Vagina (tissue), 2 donors: ENCODE measurements at places on chromosomes 16 and 17.

GRCh38 chr17:64327201-64327930 lies 63.3 kb downstream of the PECAM1 start:
- H3K4me3 ChIP-seq, result no peak overlapping the region
- no peaks in the 10 kb centered on the region for H3K27me3 ChIP-seq
- H3K36me3 ChIP-seq, result no peaks in the 10 kb centered on the region
- DNase-seq, result no peak

- H3K4me3 ChIP-seq, result peak within 1 kb of the TSS; percentile 16
- peak within 1 kb of the TSS; percentile 30 for H3K27ac ChIP-seq
- no peaks in the 10 kb centered on the region for H3K27me3 ChIP-seq
- H3K4me1 ChIP-seq, result peaks cover 16% of the 10 kb centered on the region
- no peaks in the 10 kb centered on the region for H3K36me3 ChIP-seq
Observed at GRCh38 chr16:29663016-29663806, at the start of gene SPN. SPN (plus strand) TSS chr16:29663247; CDS start chr16:29663729, 482 bp downstream.

GRCh38 chr16:19785512-19786130 lies 67.5 kb downstream of the IQCK start:
- no peak for DNase-seq
- no peak overlapping the region for H3K4me3 ChIP-seq
- no peaks in the 10 kb centered on the region for H3K36me3 ChIP-seq
- no peak overlapping the region for H3K27ac ChIP-seq

- no peaks in the 10 kb centered on the region for H3K4me1 ChIP-seq
- no peaks in the 10 kb centered on the region for H3K27me3 ChIP-seq
- no peak for DNase-seq
Observed at GRCh38 chr17:79892457-79893241, 53.4 kb upstream of the CBX4 start.

DNA sequence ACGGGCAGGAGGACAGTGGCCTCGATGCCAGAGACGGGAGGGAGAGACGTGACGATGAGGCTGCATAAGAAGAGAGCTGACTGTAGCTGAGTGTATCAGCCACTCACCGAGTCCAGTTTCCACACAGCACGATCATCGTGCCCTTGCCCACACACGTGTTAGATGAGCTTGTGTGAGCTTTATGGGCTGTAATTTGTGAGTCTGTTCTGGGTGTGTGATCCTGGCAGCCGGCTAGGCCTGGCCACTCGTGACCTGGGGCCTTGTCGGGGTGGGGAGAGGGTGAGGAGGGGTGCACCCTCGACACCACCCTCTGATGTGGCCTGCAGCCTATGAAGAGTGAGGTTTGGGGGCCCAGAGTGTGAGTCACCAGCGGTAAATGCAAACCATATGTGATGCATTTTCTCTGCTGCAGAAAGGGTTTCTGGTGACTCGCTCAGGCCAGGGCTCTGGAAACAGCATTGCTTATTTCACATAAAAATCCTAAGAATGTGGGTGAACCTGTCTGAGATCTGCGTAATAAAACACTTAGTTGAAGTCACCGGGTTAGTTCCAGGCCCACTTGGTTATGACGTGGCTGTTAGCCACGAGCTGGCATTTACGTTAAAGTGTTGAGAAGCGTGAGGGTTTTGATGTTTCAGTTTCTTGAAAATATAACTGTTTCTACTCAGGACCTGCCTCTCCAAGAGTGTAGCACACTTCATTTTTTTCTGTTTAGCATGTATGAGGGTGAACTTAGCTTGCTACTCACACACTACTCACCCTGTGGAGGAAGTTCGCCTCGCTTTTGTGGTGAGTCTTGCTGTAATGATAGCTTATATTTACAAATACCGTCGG lies 4.2 kb downstream of the METRNL start:
- peak overlapping the region; percentile 86 for H3K27ac ChIP-seq
- DNase-seq, result no peak
- no peaks in the 10 kb centered on the region for H3K36me3 ChIP-seq
- H3K27me3 ChIP-seq, result no peaks in the 10 kb centered on the region
- H3K4me1 ChIP-seq, result peaks cover 80% of the 10 kb centered on the region

GRCh38 chr16:31243734-31244670 lies 15.8 kb upstream of the ITGAM start:
- no peak overlapping the region for H3K4me3 ChIP-seq
- no peaks in the 10 kb centered on the region for H3K27me3 ChIP-seq
- H3K36me3 ChIP-seq, result no peaks in the 10 kb centered on the region
- H3K4me1 ChIP-seq, result no peaks in the 10 kb centered on the region
- no peak overlapping the region for H3K27ac ChIP-seq

DNA sequence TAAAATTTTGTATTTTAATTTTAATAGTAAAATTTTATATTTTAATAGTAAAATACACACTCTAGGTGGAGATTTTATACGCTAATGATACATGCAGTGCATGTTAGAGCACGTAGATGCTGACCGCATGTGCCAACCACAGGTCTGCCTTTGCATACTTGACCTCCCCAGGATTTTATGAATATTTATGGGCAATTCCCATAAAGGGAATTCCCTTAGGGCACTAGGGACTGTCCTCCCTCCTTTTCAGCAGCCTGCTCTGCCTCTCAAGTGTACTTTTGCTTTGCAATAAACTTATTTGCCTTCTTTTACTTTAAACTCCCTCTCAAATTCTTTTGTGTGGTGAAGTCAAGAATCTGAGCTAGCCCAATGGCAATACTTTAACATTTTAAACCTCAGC lies 217.7 kb upstream of the CDH8 start:
- no peak for DNase-seq
- H3K4me3 ChIP-seq, result no peak overlapping the region
- no peak overlapping the region for H3K27ac ChIP-seq

- no peak overlapping the region for H3K4me3 ChIP-seq
- H3K27ac ChIP-seq, result no peak overlapping the region
- H3K27me3 ChIP-seq, result no peaks in the 10 kb centered on the region
- H3K4me1 ChIP-seq, result peaks cover 9% of the 10 kb centered on the region
Observed at GRCh38 chr17:9109933-9110332, 88.6 kb downstream of the NTN1 start.

- H3K27me3 ChIP-seq, result no peaks in the 10 kb centered on the region
- H3K36me3 ChIP-seq, result peaks cover 3% of the 10 kb centered on the region
- H3K4me3 ChIP-seq, result no peak overlapping the region
- peak overlapping the region; percentile 59 for H3K27ac ChIP-seq
- peak; percentile 89 for DNase-seq
Observed at GRCh38 chr17:42698736-42699414, 16.5 kb downstream of the CNTNAP1 start.

DNA sequence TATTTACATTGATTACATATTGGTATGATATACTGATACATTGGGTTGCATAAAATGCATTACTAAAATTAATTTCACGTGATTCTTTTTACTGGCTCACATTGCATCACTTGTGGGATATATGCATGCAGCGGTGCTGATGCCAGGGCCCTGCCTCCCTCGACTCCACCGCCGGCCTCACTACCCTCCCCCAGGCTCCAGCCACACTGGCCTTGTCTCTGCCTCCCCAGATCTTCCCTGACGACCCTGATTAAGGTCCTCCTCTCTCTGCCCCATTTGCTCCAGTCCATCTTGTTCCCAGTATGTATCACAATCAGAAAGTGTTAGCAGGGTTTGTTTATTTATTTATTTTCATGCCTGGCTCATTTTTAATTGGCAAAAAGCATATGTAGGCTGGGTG lies 306.8 kb downstream of the FOXL1 start:
- H3K27me3 ChIP-seq, result no peaks in the 10 kb centered on the region
- no peak overlapping the region for H3K4me3 ChIP-seq
- H3K4me1 ChIP-seq, result peaks cover 21% of the 10 kb centered on the region

- no peaks in the 10 kb centered on the region for H3K27me3 ChIP-seq
- no peak overlapping the region for H3K27ac ChIP-seq
- no peaks in the 10 kb centered on the region for H3K4me1 ChIP-seq
- no peaks in the 10 kb centered on the region for H3K36me3 ChIP-seq
- H3K4me3 ChIP-seq, result no peak overlapping the region
Observed at GRCh38 chr16:17538927-17539326, 68.2 kb upstream of the XYLT1 start.

GRCh38 chr16:84648595-84649510 lies 542 bp downstream of the KLHL36 start:
- peak overlapping the region; percentile 98 for H3K4me3 ChIP-seq
- no peaks in the 10 kb centered on the region for H3K27me3 ChIP-seq
- H3K36me3 ChIP-seq, result peaks cover 21% of the 10 kb centered on the region
- peak overlapping the region; percentile 86 for H3K27ac ChIP-seq

- H3K36me3 ChIP-seq, result peaks cover 46% of the 10 kb centered on the region
- no peak for DNase-seq
- no peaks in the 10 kb centered on the region for H3K27me3 ChIP-seq
- H3K4me3 ChIP-seq, result no peak overlapping the region
- H3K27ac ChIP-seq, result no peak overlapping the region
Observed at GRCh38 chr16:25135254-25135878, 23.8 kb downstream of the LCMT1 start.

GRCh38 chr17:17154981-17155380 lies 51.2 kb downstream of the PLD6 start:
- H3K27ac ChIP-seq, result no peak overlapping the region
- peaks cover 28% of the 10 kb centered on the region for H3K4me1 ChIP-seq
- H3K36me3 ChIP-seq, result peaks cover 74% of the 10 kb centered on the region
- H3K27me3 ChIP-seq, result no peaks in the 10 kb centered on the region
- no peak for DNase-seq

DNA sequence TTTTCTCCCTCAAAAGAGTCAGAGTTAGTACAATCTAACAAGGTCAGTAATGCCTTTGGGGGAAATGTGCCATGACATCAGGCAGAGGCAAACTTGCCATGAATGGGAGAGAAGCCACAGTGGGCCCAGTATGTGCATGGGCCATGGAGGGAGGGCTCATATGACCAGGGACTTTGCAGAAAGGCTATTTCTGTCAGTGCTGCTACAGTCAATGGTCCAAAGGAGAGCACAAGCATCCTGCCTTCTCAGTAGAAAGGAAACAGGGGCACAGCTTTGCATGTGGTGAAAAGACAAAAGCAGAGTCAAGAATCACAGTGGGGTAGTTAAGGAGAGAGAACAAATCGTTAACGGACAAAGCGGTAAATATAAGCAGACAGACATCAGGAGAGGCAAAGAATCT lies 11.2 kb upstream of the CORO6 start:
- DNase-seq, result no peak
- no peaks in the 10 kb centered on the region for H3K36me3 ChIP-seq
- no peak overlapping the region for H3K4me3 ChIP-seq
- peaks cover 2% of the 10 kb centered on the region for H3K4me1 ChIP-seq
- no peak overlapping the region for H3K27ac ChIP-seq

- H3K4me3 ChIP-seq, result no peak overlapping the region
- DNase-seq, result no peak
- no peak overlapping the region for H3K27ac ChIP-seq
- no peaks in the 10 kb centered on the region for H3K27me3 ChIP-seq
- H3K4me1 ChIP-seq, result no peaks in the 10 kb centered on the region
Observed at GRCh38 chr16:8430401-8430800, 159.9 kb downstream of the TMEM114 start.

DNA sequence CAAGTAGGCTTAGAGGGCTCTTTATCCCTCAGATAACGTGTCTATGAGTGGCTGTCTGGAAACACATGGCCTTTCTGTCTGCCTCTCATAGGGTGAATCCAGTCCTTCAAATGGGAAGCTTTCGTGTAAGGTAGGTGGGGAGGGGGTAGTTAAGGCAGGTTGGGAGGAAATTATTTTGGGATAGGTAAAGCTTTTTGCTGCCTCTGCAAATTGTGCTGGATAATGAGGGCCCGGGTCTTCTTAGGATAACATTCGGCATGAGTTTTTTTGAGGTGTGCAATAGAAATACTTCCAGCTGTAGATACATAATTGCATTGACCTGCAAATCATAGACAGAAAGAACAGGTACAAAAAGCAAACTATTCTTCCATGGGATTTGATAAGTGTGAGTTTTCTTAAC lies 189.7 kb downstream of the PRKCA start:
- no peaks in the 10 kb centered on the region for H3K27me3 ChIP-seq
- no peaks in the 10 kb centered on the region for H3K4me1 ChIP-seq
- H3K36me3 ChIP-seq, result no peaks in the 10 kb centered on the region
- H3K4me3 ChIP-seq, result no peak overlapping the region

- no peaks in the 10 kb centered on the region for H3K36me3 ChIP-seq
- H3K27me3 ChIP-seq, result no peaks in the 10 kb centered on the region
- no peak overlapping the region for H3K4me3 ChIP-seq
- no peak overlapping the region for H3K27ac ChIP-seq
- DNase-seq, result no peak
Observed at GRCh38 chr17:60947100-60947499, 269.4 kb downstream of the BCAS3 start.

- no peaks in the 10 kb centered on the region for H3K4me1 ChIP-seq
- H3K36me3 ChIP-seq, result no peaks in the 10 kb centered on the region
- no peak overlapping the region for H3K4me3 ChIP-seq
- no peak for DNase-seq
- no peak overlapping the region for H3K27ac ChIP-seq
Observed at GRCh38 chr17:63370696-63371095, 75.4 kb downstream of the CYB561 start.

DNA sequence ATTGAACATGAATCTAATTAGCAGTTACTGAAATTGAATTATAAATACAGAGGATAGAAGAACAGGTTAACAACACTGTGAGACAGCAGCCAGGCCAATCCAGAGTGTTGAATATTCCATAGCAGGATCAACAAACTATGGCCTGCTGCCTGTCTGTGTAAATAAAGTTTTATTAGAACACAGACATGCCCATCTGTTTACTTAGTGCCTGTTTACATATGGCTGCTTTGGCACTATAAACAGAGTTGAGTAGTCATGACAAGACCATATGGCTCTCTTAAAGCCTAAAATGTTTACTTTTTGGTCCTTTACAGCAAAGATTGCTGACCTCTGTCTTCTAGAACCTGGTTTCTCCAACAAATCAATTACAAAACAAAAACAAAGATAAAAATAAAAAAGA lies 115.4 kb upstream of the CDC42EP4 start:
- peaks cover 10% of the 10 kb centered on the region for H3K4me1 ChIP-seq
- H3K27me3 ChIP-seq, result no peaks in the 10 kb centered on the region
- no peak overlapping the region for H3K4me3 ChIP-seq
- no peak for DNase-seq
- H3K36me3 ChIP-seq, result no peaks in the 10 kb centered on the region

DNA sequence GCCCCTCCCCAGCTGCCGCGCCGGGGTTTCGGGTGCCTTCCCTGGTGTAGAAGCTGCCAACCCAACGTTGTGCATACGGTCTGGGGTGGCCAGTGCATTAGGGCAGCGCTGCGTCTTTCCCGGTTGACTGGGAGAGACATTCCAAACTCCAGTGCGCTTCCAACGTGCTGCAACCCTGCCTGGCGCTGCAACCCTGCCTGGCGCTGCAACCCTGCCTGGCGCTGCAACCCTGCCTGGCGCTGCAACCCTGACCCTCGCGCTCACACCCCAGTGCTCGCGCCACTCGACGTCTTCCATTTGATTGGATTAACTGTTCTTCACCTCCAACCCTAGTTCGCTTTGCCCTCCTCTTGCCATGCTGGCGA lies 488 bp upstream of the HAP1 start:
- H3K4me3 ChIP-seq, result peak overlapping the region; percentile 61
- DNase-seq, result no peak

GRCh38 chr16:29307598-29308507 lies 98.7 kb downstream of the NPIPB11 start:
- peak overlapping the region; percentile 66 for H3K27ac ChIP-seq
- peaks cover 32% of the 10 kb centered on the region for H3K4me1 ChIP-seq
- no peak for DNase-seq
- no peaks in the 10 kb centered on the region for H3K27me3 ChIP-seq
- no peak overlapping the region for H3K4me3 ChIP-seq
- H3K36me3 ChIP-seq, result no peaks in the 10 kb centered on the region

GRCh38 chr16:87371261-87371866 lies 12.2 kb downstream of the FBXO31 start:
- no peak overlapping the region for H3K4me3 ChIP-seq
- H3K27ac ChIP-seq, result no peak overlapping the region
- no peak for DNase-seq
- H3K27me3 ChIP-seq, result no peaks in the 10 kb centered on the region
- peaks cover 75% of the 10 kb centered on the region for H3K4me1 ChIP-seq

GRCh38 chr17:17186551-17187505 lies 19.3 kb downstream of the PLD6 start:
- no peak overlapping the region for H3K27ac ChIP-seq
- no peak overlapping the region for H3K4me3 ChIP-seq
- peaks cover 45% of the 10 kb centered on the region for H3K36me3 ChIP-seq
- H3K27me3 ChIP-seq, result no peaks in the 10 kb centered on the region
- peaks cover 34% of the 10 kb centered on the region for H3K4me1 ChIP-seq
